ENCODE measurements at places on chromosomes 2 and 18. TPM values are rescaled to one million over a fixed set of nuclear protein-coding genes. Genes with fewer than 3 reads are reported as not detected.

GRCh38 chr2:153132418-153132817, 346.1 kb downstream of the RPRM start:
- no peak for DNase-seq

DNA sequence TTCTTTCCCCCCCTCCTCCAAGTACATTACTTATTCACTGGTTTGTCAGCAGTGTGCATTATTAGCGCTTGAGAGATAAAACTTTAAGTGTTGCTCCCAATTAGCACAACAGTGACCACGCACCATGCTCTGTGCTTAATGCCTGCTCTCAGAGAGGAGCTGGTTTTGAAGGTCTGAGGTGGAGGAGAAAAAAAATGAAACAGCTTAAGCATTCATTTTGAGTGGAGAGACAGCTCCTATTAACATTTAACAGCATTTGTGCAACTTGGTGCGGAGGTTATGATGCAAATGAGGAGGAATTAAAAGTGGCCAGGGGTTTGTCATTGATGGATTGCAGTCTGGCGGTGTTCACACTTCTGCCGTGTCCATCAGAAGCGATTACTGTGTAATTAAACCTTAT, 141.8 kb downstream of the FIGN start:
- DNase-seq: no peak

DNA sequence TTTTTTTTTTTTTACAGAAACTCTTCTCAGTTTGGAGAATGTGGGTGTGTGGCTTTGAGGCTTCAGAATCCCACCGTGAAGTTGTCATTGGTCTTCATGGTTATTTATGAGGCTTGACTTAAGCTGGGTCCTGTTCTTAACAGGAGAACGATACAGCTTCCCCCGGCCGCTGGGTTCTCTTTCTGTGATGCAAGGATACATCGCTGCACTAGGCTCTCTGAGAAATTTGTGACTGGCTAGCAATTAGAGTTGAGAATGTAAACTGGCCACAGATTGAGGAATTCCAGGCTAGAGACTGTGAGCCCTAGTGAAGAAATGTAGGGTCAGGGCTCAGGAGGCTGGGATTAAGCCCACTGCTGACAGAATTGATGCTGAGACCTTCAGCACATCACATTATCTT, 29.8 kb downstream of the MGAT5 start:
- no peak for DNase-seq

- no peak for DNase-seq
Observed at GRCh38 chr2:153935511-153935910, 63.8 kb downstream of the GALNT13 start.

DNA sequence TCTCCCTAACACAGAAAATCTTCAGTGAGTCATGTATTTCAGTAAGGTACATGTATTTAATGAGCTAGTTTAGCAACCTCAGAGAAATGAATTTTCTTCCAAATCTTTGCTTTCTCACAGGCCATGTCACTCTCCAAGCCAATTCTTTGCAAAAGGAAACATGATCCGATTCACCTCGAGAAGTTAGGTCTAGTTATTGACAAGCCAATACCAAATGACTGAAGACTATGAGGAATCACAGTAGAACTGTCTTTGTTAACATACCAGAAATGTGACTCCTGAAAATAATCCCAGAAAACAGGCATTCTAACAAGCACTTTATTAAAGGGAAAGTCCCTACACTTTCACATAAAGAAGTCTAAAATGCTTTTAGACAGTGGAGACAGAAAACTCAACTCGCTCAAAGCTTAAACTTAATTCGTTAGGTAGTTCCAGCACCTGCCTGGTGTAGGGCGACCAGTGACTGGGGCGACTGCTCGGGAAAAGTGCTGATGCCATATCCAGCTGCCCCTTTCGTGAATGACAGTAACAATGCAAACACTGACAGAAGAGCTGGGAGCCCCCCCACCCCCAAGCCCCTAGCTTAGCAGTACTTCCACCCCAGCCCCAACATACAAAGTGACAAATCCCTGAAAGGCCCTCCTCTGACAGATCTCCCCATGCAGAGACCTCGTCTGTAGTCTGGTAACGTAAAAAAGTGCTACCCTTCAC, 1.8 kb downstream of the MEMO1 start:
- no peak for DNase-seq

GRCh38 chr18:52678034-52678433, 338.0 kb downstream of the DCC start:
- no peak for DNase-seq

GRCh38 chr2:226020176-226020575, 620.7 kb downstream of the NYAP2 start:
- no peak for DNase-seq

DNA sequence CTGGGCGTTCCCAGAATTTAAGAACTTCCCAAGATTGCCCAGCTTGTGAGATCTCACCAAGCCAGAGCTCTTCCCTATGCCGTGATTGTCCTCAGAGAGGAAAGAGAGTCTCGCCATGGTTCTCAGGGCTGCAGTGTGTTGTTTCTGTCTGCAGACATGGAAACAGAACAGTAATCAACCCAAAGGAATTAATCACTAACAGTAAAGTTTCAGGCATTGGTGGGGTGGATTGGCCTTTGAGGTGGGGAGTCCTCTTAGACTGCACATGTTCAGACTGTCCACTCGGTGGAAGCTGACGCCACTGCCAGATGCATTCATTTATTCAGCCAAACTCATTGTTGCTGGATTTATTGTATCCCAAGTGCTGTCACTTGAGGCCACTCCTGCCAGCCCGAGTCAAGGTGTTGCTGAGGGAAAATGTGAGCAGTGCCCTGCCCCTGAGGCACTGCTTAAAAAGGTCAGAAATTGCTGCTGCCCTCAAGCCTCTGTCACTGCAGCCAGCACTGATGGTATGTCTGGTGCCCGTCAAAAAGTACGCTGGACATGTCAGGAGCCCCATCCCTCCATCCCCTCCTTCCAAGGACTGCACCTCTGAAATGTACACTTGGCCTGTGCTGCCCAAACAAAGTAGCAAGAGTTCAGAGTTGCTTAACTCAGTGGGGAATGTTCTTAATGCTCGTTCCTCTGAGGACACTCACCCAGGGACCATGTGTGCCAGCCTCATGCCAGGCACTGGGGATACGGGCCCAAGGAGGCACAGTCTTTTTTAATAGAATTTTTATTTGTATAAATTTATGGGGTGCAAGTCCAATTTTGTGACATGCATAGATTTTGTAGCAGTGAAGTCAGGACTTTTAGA, 201.0 kb downstream of the GLI2 start:
- DNase-seq: no peak

GRCh38 chr2:74843899-74844298, 10.0 kb downstream of the HK2 start:
- peak; percentile 20 for DNase-seq

- DNase-seq: no peak
Observed at GRCh38 chr2:69958480-69958879, 3.0 kb downstream of the ASPRV1 start.

GRCh38 chr2:217286833-217287232, 427.0 kb upstream of the TNP1 start:
- DNase-seq: no peak

GRCh38 chr2:233977296-233977837, 60.2 kb downstream of the TRPM8 start:
- no peak for DNase-seq

DNA sequence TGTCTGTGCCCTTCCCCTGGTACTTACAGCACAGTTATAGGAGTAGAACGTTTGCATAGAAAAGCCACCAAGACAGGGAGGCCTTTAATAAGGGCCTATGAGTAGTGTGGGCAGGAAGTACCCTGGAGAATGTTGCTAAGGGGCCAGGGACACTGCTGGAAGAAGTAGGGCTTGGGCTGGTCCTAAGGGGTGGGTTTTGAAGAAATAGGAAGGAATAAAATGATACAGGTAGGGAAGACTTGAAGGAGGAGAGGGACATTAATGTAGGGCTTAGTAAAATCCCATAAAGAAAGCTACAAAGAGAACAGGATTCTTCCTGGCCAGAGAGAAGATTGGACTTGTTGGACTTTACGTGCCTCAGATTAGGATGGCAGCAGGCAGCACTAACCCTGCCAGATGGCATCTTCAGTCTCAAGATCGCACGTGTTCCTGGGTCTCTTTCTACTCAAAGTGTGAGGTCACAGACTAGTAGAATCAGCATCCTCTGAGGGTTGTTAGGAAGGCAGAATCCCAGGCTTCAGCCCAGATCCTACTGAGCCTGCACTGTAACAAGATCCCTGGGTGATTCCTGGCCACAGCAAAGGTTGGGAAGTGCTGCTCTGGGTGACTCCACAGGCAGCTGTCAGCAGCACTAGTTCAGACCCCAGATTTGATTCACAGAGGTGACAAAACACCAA, 39.2 kb downstream of the EPAS1 start:
- DNase-seq: no peak

- no peak for DNase-seq
Observed at GRCh38 chr18:51603111-51603510, 405.6 kb upstream of the MEX3C start.

GRCh38 chr2:153474407-153474806, 4.2 kb downstream of the RPRM start:
- DNase-seq: no peak

DNA sequence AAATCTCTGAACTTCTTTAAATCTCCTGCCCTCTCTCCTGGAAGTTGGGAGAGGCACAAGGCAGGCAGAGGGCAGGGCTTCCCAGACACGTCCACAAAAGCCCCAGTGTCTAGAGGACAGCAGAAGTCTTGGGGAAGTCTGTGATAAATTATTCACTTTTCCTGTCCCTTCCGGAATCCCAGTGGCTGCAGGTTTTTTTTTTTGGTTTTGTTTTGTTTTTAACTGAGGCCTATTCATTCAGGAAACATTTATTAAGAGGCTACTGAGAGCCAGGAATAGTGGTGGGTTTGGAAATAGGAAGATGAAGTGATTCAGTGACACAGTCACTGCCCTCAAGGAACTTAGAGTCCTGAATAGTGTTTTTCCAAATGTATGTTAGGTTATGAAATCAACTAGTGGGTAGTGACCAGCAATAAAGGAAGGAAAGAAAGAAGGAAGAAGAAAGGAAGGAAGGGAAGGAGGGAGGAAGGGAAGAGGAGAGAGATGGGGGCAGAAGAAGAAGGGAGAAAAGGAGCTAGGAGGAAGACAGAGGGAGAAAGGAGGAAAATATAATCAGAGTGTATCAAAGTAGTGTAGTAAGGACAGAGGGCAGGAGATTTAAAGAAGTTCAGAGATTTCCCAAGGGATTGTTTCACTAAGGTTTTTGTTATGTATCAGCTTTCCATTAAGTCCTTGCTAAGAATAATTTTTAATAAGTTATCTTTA, 98.9 kb upstream of the ZFP36L2 start:
- DNase-seq: no peak

- no peak for DNase-seq
Observed at GRCh38 chr2:239273280-239274234, 127.3 kb downstream of the HDAC4 start.

DNA sequence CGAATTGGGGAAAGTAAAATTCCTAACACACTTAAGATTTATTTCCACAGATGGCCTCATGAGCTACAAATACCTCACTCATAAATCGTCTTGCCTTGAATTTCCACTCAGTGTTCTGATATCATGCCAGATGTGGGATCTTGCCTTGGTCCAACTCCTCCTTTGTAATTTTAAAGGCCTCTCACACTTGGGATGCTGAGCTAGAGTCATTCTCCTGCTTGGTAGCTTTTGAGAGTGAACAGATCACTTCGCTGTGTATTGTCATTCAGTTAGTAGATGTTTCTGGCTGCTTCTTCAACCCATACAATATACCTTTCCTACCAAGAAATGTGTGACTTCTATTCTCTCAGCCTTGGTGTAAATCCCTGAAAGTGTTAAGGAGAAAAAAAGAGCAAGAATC, 309.2 kb downstream of the NRXN1 start:
- DNase-seq: no peak

DNA sequence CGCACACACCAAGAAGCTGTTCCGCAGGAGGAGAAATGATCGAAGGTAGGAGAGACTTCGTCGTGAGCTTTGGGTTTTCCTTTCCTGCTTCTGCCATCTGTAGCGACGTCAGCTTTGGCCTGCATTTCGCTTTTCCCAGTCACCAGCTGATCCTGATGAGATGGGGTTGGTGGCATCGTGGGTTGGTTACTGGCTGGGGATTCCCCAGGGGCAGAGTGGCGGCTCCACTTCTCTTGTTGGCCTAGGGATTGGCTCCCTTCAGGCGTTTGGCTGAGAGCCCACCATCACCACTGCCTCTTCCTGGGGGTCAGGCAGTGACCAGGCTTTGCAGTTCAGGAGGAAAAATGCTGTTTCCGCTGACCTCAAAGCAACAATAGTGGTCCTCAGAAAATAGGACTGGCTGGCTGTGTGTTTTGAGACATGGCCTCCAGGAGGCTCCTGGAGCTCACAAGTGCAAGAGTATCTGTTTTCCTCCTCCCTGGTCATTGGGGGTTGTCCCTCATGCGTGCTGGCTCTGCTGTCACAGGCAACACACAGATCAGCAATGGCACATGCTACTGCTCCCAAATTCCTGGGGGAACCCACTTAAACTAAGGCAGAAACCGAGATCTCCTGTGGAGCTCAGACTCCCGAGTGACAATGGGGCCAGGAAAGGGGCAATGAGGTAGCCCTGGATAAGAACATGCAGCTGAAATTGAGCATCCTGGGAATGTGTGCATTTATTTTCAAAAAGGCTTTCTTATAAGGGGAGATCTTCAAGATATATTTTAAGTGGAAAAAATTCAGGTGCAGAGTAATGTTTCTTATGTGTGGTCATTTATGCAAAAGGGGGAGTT, 173.0 kb downstream of the CTIF start:
- DNase-seq: no peak

DNA sequence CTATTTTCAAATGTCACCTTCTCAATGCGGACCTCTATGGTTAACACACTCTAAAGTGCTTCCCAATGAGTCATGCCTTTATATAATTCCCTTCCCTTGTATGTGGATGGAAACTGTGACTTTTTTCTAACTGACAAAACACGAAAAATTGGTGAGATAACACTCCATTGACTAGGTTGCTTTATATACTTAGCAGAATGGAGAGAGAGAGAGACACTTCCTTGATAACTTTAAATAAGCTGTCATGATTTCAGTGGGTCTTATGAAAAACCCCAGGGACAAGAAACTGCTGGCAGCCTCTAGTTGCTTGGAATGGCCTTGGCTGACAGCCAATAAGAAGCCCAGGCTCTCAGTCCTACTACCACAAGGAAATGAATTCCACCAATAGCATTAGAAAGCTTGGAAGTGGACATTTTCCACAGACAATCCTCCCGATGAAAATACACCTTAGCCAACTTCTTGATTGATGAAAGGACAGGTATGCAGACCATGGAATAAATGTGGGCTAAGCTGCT, 322.2 kb downstream of the ZNF804A start:
- DNase-seq: no peak

GRCh38 chr18:32907648-32908423, 135.0 kb upstream of the KLHL14 start:
- no peak for DNase-seq

The COL4A4 gene
- not detected for total RNA-seq

The FAM237A gene
- total RNA-seq: not detected

The CCDC74B gene
- total RNA-seq: 0.43 TPM

The IL36A gene
- not detected for total RNA-seq

The FAM136A gene
- 117 TPM for total RNA-seq

The UGT1A5 gene
- total RNA-seq: not detected

The MYL12B gene
- total RNA-seq: 194 TPM

The KCNE4 gene
- not detected for total RNA-seq

The HOXD3 gene
- not detected for total RNA-seq

The TMEM163 gene
- total RNA-seq: 0.13 TPM

The NTSR2 gene
- not detected for total RNA-seq

The TSPYL6 gene
- not detected for total RNA-seq

The CHST9 gene
- not detected for total RNA-seq

The OTX1 gene
- not detected for total RNA-seq

The SIX3 gene
- total RNA-seq: not detected

The SIX2 gene
- total RNA-seq: not detected

Measured in activated T-cell treated with anti-CD3 and anti-CD28 coated beads, Interleukin-2, amount 50 U/mL, for 4 hours (primary cell).